HFFc6 (cell line): ENCODE measurements at places on chromosomes 6 and 20. TPM values are rescaled to one million over a fixed set of nuclear protein-coding genes. Genes with fewer than 3 reads are reported as not detected.

GINS1 gene
- total RNA-seq = 6.4 and 10.9 TPM in 2 replicates

RBPJL gene
- not detected in 2 replicates for total RNA-seq

GNAS-AS1 gene
- total RNA-seq = 0.81 to 1.3 TPM (median 1.3 TPM) in 3 replicates

SLC22A16 gene
- not detected in 2 replicates for total RNA-seq

FGD2 gene
- total RNA-seq = not detected in 3 replicates

DNA sequence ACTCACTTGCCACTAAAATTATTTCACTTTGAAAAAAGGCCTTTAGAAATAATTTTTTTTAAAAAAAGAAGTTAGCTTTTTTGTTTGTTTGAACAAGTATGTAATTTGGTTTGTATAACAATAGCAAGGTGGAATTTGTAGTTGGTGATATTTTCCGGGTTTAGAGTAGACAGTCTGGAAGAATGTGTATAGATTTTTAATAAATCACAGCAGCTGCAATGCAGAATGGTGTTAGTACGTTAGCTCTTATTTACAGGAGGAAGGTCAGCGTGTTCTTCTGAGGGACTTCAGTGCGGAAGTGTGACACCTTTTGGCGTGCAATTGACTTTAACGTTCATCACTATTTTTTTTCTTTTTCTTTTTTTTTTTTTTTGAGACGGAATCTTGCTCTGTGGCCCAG, 115.4 kb downstream of the PLEKHG1 start:
- peaks cover 9% of the 10 kb centered on the region for H3K27me3 ChIP-seq
- no peak overlapping the region for H3K4me3 ChIP-seq
- H3K4me1 ChIP-seq = no peaks in the 10 kb centered on the region
- DNase-seq = no peak
- H3K36me3 ChIP-seq = no peaks in the 10 kb centered on the region

GRCh38 chr20:22274330-22274729, 310.0 kb downstream of the FOXA2 start:
- DNase-seq = no peak
- H3K4me1 ChIP-seq = no peaks in the 10 kb centered on the region
- H3K27me3 ChIP-seq = no peaks in the 10 kb centered on the region; the same call in 1 of the 2 replicates
- H3K4me3 ChIP-seq = no peak overlapping the region
- H3K36me3 ChIP-seq = peaks cover 11% of the 10 kb centered on the region; the same call in 1 of the 2 replicates

- no peak overlapping the region for H3K27ac ChIP-seq
- H3K4me1 ChIP-seq = peaks cover 11% of the 10 kb centered on the region
- H3K36me3 ChIP-seq = no peaks in the 10 kb centered on the region
- H3K27me3 ChIP-seq = peaks cover 9% of the 10 kb centered on the region
- DNase-seq = peak; percentile 39
These were observed 29.0 kb downstream of the HNF4A start for GRCh38 chr20:44384423-44385027.

DNA sequence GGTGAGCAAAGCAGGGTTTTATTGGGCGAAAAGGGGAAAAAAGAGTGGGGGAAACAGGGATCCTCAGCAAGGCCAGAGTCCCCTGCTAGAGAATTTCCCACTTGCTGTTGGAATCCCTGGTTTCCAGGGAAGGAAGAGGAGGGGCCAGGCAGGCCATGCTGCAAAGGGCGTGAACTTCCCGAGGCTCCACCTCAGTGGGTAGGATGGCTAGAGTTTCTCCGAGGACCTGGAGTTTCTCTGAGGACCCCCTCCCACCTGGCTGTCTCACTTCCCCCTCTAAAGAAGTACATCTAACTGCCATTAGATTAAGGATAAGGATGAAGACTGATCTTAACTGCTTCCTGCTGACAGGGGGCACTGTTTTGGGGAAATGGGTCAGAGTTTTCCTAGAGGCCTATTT, 1239.3 kb upstream of the GJE1 start:
- no peak for DNase-seq
- H3K4me3 ChIP-seq = no peak overlapping the region
- peaks cover 5% of the 10 kb centered on the region; the same call in 1 of the 2 replicates for H3K4me1 ChIP-seq
- H3K27me3 ChIP-seq = no peaks in the 10 kb centered on the region
- H3K36me3 ChIP-seq = peaks cover 19% of the 10 kb centered on the region
- no peak overlapping the region for H3K27ac ChIP-seq

- H3K4me3 ChIP-seq = no peak overlapping the region
- H3K4me1 ChIP-seq = peaks cover 43% of the 10 kb centered on the region
- peaks cover 2% of the 10 kb centered on the region for H3K27me3 ChIP-seq
- H3K27ac ChIP-seq = no peak overlapping the region
- no peak for DNase-seq
These were observed 285.7 kb upstream of the PRDM1 start for GRCh38 chr6:105800398-105800797.

DNA sequence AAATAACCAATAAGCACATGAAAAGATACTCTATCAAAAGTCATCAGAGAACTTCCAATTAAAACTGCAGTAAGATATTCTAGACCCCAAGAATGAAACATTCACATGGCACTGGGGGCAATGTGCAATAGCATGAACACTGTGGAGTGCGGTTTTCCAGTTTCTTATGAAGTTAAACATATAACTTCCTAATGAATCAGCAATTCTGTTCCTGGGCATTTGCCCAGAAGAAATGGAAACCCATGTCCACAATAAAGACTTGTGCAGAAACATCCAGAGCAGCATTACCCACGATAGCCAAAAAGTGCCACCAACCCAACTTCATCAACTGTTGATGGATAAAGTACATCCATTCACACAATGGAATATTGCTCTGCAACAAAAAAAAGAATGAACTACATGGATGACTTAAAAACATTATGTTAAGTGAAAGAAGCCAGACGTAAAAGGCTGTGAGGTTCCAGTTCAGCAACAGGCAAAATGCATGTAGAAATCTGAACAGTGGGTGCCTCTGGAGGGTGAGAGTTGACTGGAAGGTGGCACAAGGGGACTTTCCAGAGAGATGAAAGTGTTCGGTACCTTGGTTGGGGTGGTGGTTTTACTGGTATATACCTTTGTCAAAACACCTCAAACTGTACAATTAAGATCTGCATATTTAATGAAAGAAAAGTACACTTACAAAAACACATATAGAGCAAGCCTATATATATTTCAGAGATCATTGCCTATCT, 207.2 kb upstream of the ECI2 start:
- H3K27ac ChIP-seq = no peak overlapping the region
- H3K4me3 ChIP-seq = no peak overlapping the region
- no peaks in the 10 kb centered on the region; the same call in 1 of the 2 replicates for H3K27me3 ChIP-seq
- H3K36me3 ChIP-seq = peaks cover 11% of the 10 kb centered on the region
- DNase-seq = no peak

- peaks cover 8% of the 10 kb centered on the region for H3K27me3 ChIP-seq
- no peak overlapping the region for H3K4me3 ChIP-seq
- peaks cover 18% of the 10 kb centered on the region for H3K4me1 ChIP-seq
- no peak overlapping the region for H3K27ac ChIP-seq
These were observed 44.1 kb downstream of the PREX1 start for GRCh38 chr20:48783533-48784272.

DNA sequence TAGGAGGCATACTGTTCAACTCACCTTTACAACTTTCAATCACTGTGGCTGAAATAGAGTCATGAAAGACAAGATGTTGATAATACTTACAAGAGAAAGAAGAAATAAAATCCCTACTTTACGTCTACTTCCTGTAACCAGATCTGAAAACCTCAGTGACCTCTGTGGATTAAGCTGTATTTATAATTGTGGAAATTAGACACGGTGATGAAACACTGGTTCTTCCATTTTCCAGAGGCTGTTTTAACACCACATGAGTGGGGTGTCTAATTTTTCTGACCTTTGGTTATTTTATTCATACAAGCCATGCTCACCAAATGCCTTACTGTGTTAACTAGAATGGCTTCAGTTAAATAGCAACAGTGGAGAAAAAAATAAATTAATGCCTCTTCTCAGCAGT, 58.5 kb upstream of the HIVEP1 start:
- no peaks in the 10 kb centered on the region for H3K4me1 ChIP-seq
- no peak for DNase-seq
- H3K4me3 ChIP-seq = no peak overlapping the region
- no peaks in the 10 kb centered on the region for H3K27me3 ChIP-seq
- no peak overlapping the region for H3K27ac ChIP-seq

DNA sequence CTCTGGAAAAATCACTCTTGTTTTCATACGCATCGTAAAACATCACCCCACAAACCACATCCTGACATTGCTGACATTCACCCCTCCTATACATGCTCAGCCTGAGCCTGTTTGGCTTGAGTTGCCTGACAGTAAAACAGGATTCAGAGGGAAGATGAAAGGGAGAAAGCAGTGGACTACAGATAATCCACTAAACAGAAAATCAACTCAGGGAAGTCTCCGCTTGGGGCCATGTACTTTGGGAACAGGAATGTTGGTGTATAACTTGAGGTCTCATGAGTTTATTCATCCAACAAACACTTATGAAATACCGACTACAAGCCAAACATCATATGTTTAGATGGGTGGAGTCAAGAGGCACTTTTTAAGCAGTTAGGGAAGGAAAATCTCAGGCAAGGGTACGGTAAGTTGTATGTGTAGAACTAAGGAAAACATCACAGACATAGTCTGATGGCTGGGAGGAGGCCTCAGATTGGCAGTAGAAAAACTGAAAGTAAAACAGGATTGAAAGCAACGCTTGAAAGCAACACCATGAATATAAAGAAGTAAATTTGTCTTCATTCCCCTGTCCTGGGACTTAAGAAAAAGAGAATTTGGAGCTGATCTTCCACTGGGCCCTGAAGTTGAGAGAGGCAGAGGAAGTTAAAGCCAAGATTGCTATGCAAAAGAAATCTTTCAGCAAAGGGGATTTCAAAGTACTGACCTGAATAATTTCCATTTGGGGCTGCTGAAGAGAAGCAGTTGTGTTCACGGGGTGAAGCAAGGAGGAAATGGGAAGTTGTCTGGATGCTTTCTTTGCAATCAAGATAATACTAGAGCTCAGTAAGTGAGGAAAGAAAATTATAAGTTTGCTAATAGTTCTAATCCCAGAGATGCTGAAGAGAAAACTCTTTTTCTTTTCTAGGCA, 28.8 kb downstream of the PDE7B start:
- peaks cover 45% of the 10 kb centered on the region for H3K4me1 ChIP-seq
- H3K36me3 ChIP-seq = no peaks in the 10 kb centered on the region
- H3K4me3 ChIP-seq = peak overlapping the region; percentile 83
- peak overlapping the region; percentile 80 for H3K27ac ChIP-seq
- DNase-seq = peak; percentile 59

GRCh38 chr20:24389686-24390085, 79.7 kb upstream of the SYNDIG1 start:
- peaks cover 32% of the 10 kb centered on the region for H3K27me3 ChIP-seq
- H3K4me3 ChIP-seq = no peak overlapping the region
- H3K4me1 ChIP-seq = no peaks in the 10 kb centered on the region
- H3K27ac ChIP-seq = no peak overlapping the region
- DNase-seq = no peak
- H3K36me3 ChIP-seq = no peaks in the 10 kb centered on the region

- no peak overlapping the region for H3K4me3 ChIP-seq
- peaks cover 12% of the 10 kb centered on the region; the same call in 1 of the 2 replicates for H3K36me3 ChIP-seq
- H3K27ac ChIP-seq = no peak overlapping the region
- no peak for DNase-seq
- peaks cover 6% of the 10 kb centered on the region; the same call in 1 of the 2 replicates for H3K4me1 ChIP-seq
These were observed 182.0 kb downstream of the GPX5 start for GRCh38 chr6:28707387-28708282.

GRCh38 chr6:119326291-119327005, 23.1 kb downstream of the MAN1A1 start:
- no peak overlapping the region for H3K27ac ChIP-seq
- DNase-seq = no peak
- H3K36me3 ChIP-seq = no peaks in the 10 kb centered on the region
- no peak overlapping the region for H3K4me3 ChIP-seq
- peaks cover 2% of the 10 kb centered on the region for H3K27me3 ChIP-seq
- H3K4me1 ChIP-seq = no peaks in the 10 kb centered on the region

- H3K36me3 ChIP-seq = no peaks in the 10 kb centered on the region
- H3K4me3 ChIP-seq = no peak overlapping the region
- H3K4me1 ChIP-seq = no peaks in the 10 kb centered on the region
These were observed 8.4 kb upstream of the LINC00237 start for GRCh38 chr20:21114584-21114983.

DNA sequence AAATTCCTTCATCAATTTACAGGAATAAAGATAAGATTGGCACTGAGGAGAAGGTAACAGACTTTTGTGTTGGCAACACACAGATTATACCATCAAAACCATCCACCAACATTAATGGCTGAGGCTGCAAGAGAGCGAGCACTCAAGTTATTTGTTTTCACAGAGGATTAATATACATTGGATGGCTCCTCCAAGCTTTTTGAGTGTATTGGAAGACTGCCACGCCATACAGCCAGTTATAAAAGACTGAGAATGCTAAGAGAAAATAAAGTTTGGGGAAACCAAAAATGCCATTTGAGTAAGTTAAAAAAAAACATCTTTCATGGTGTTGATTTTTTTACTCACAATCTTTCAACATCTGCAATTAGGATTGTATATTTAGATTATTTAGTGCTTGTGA, 973.8 kb upstream of the SLC35B3 start:
- H3K4me3 ChIP-seq = no peak overlapping the region
- no peaks in the 10 kb centered on the region for H3K36me3 ChIP-seq

DNA sequence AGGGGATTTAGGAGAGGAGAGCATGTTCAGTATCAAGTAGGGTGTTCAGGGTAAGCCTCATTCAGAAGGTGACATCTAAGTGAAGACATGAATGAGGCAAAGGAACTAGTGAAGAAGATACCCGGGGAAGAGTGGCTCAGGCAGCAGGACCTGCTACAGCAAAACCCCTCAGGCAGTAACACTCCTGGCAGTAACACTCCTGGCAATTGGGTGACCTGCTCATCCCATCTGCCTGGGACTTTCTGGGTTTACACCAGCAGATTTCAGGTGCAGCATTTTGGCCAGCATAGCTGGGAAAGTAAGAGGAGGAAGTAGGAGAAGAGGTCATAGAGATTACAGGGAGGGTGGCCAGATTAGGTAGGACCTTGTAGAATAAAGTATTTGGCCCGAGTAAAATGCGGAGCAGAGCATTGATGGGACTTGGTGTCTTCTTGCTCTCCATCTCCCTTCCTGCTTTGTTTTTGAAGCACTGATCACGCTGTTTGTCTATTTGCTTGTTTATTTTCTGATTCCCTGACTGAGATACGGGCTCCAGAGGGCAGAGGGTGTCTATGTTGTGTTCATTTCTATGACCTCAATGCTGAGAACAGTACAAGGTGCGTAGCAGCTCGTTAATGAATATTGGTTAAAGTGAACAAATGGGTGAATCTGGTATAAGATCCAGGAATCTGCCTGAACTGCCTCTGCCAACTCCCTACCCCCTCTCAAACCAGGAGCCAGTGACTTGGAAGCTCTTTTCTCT, 88.3 kb downstream of the IYD start:
- no peaks in the 10 kb centered on the region for H3K4me1 ChIP-seq
- H3K27me3 ChIP-seq = no peaks in the 10 kb centered on the region; the same call in none of the 2 replicates
- no peak for DNase-seq
- H3K4me3 ChIP-seq = no peak overlapping the region
- no peaks in the 10 kb centered on the region for H3K36me3 ChIP-seq

GRCh38 chr20:22383156-22383555, 201.2 kb downstream of the FOXA2 start:
- no peak overlapping the region for H3K4me3 ChIP-seq
- H3K36me3 ChIP-seq = no peaks in the 10 kb centered on the region; the same call in 1 of the 2 replicates

GRCh38 chr6:53359843-53360092, 11.0 kb upstream of the ELOVL5 start:
- H3K36me3 ChIP-seq = no peaks in the 10 kb centered on the region; the same call in 1 of the 2 replicates
- H3K4me1 ChIP-seq = peaks cover 39% of the 10 kb centered on the region
- DNase-seq = no peak
- H3K4me3 ChIP-seq = peak overlapping the region; percentile 91
- H3K27me3 ChIP-seq = peaks cover 5% of the 10 kb centered on the region; the same call in 1 of the 2 replicates
- peak overlapping the region; percentile 98 for H3K27ac ChIP-seq
